A172 (cell line): ENCODE measurements at places on chromosomes 3 and 15.

GRCh38 chr3:21673393-21673792 lies 77.6 kb downstream of the ZNF385D start:
- DNase-seq, result no peak

- no peak for DNase-seq
These were observed 137.7 kb downstream of the ASB7 start for GRCh38 chr15:100740138-100740537.

DNA sequence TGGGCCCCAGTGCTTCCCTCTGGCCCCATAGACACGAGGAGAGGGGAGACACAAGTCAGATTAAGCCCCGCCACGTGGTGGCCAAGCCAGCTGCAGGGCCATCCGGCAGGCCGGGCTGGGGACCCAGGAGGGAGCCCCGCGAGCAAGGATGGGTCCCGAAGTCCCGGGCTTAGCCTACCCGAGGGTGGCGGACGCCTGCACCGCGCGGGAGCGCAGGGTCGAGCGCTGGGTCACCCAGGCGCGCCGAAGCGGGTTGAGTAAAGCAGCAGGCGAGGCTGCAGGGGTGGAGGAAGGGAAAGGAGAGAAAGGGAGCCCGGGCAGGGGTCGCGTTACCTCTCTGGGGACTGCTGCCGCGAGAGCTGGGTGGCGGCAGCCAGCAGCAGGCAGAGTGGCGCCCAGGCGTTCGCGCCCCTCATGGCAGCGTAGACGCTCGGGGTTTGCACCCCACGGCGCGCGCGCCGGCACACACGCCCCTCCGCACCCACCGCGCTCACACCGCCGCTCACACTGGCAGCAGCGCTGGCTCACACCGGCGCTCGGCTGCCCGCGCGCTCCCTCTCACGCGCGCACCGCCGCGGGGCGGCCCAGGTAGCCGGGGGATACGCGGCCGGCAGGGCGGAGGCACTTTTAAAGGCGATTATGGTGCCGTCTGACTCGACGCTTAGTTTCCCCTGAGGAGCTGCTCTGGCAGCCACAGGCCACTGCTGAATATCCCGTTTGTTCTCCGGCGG lies at the start of gene PCOLCE2:
TSS of gene PCOLCE2 (minus strand) at position 603 of the 731 bp plus-strand sequence. CDS start at position 416, 187 bp downstream.
- peak; percentile 13 for DNase-seq

DNA sequence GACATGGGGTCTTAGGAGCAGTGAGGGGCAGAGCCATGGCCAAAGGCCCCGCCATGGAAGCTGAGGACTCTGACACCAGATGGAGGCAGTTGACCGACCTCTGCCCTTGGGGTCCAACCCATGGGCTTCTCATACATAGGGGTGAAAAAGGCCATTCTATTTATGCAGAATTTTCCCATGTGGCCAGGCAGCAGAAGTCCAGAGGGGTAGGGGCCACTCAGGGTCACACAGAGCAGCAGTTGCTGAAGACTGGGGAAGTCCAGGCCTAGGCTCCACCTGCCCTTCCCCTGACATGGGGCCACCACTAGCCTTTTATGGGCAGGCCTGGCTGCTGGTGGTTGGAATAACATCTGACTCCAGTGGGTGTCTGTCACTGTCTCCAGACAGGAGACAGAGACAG lies 6.4 kb downstream of the PRSS50 start:
- no peak for DNase-seq

- DNase-seq, result no peak
These were observed 27.1 kb downstream of the DNAJC13 start for GRCh38 chr3:132444383-132444782.

- DNase-seq, result peak; percentile 26
These were observed 64.3 kb downstream of the FNDC3B start for GRCh38 chr3:172103724-172104123.
